ENCODE measurements at places on chromosomes 4 and X. TPM values are rescaled to one million over a fixed set of nuclear protein-coding genes. Genes with fewer than 3 reads are reported as not detected.

DNA sequence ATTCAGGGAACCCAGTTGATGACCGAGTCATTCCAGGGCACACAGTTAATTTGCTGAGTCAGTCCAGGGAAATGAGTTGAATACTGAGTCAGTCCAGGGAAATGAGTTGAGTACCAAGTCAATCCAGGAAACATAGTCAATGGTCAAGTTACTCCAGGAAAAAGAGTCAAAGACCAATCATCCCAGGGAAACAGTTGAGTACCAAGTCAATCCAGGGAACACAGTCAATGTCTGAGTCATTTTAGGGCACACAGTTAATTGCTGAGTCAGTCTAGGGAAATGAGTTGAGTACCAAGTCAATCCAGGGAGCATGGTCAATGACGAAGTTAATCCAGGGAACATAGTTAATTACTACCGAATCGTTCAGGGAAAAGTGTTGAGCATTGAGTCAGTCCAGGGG is 754.4 kb downstream of the NLGN4X start:
- no peak for DNase-seq

DNA sequence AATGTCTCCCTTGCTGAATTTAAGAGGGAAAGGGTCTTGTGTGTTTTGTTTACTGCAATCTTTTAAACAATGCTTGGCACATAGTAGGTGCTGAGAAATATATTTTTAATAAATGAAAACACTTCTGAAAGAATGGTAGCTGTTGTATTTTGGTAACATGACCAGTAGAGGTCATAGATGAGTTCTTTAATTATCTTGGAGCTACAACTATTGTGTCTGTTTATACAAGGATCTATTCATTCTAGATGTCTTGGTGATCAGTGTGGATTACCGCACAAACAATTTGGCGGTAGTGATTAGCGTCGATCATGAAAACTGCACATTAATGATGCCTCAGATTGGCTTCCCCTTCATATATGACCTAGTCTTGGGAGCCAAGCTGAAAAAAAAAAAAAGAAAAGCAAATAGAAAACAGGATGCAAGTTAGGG is 21.4 kb upstream of the SCRG1 start:
- DNase-seq, result no peak

GRCh38 chr4:105386012-105386411 is 87.8 kb downstream of the PPA2 start:
- no peak for DNase-seq

GRCh38 chrX:112759966-112760365 is 80.2 kb upstream of the LHFPL1 start:
- DNase-seq, result no peak

- no peak for DNase-seq
Measured at GRCh38 chr4:150363721-150364688, 217.9 kb upstream of the MAB21L2 start.

DNA sequence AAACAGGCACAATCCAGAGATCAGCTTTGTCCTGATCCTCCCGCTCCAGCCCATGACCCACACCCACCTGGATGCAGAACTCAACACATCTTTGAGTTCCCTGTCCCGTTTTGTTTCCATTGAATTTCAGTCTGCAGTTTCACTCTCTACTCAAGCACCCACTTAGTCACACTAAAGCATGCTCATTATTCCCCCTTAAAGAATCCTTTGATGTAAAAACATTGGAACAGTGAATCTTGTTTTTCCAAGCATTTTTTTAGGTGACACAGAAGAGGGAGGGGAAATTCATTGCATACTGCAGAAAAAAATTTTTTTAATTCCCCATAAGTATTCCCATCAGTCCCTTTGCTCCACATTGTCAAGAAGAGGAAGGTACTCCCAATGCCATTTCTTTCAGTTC is 249.7 kb upstream of the TTC29 start:
- no peak for DNase-seq

DNA sequence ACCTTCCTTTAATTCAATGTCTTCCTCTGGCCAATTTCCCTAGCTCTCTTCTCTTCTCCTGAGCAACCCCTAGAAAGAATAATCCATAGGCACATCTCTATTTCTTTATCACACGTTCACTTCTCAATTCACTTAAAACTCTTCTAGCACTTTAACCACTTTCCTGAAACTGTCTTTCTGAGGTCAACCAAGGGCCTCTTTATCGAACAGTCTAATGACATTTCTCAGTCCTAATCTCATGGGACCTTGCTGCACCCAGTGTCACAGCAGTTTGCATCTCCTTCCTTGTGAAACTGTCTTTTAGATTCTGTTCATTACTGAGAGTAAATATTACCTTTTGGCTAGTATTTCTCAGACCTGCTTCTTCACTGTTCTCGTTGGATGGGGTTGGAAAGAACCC is 285.3 kb upstream of the RASGEF1B start:
- DNase-seq, result no peak

- no peak for DNase-seq
Measured at GRCh38 chrX:42694260-42694815, 83.6 kb downstream of the PPP1R2C start.

GRCh38 chrX:137549851-137550664 is 15.9 kb upstream of the ZIC3 start:
- DNase-seq, result no peak

The BRS3 gene
- not detected for total RNA-seq

The SLC2A9 gene
- total RNA-seq, result 3.1 TPM
